ENCODE measurements at places on chromosomes 6 and 20.
A peak's percentile ranks its signal among the peaks of the same experiment; 100 is the strongest.

DNA sequence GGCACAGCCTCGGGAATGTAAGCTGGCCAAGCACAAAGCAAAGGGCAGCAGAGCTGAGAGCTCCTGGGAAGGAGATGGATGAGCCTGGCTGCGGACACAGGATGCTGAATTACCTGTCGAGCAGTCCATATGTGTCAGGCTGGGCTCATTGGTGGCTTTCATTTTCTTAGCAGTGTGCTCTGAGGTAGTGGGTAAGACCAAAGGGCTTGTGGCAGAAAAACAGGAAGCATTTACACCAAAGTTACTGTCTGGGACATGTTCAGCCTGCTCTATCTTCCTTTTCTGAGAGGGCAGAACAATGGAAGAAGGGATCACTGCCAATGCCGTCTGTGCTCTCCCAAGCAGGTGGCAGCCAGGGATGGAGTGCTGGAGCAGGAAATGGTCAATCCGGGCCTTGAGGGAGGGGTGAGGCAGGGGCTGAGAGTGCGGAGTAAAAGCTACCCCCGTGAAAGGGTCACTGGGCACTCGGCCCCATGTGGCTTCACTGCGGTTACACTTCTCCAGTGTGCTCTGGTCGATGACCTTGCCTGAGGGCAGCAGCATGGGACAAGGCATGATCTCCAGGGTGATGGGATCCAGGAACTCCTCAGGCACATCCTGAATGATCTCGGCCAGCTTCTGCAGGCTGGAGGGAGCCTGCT, 36.9 kb upstream of the AVP start:
- DNase-seq = no peak

GRCh38 chr20:17624551-17625245, 54.8 kb downstream of the DSTN start:
- no peak for DNase-seq

GRCh38 chr20:41091927-41092326, 45.4 kb upstream of the PLCG1 start:
- no peak for DNase-seq

GRCh38 chr20:60959971-60960370, 292.1 kb upstream of the CDH4 start:
- no peak for DNase-seq

- peak; percentile 39 for DNase-seq
Measured at GRCh38 chr6:24910961-24911725, 24.6 kb downstream of the RIPOR2 start.

- DNase-seq = peak; percentile 96
Measured at GRCh38 chr6:71468841-71469700, 180.5 kb downstream of the OGFRL1 start.

GRCh38 chr6:14388371-14388770, 270.8 kb downstream of the CD83 start:
- no peak for DNase-seq

DNA sequence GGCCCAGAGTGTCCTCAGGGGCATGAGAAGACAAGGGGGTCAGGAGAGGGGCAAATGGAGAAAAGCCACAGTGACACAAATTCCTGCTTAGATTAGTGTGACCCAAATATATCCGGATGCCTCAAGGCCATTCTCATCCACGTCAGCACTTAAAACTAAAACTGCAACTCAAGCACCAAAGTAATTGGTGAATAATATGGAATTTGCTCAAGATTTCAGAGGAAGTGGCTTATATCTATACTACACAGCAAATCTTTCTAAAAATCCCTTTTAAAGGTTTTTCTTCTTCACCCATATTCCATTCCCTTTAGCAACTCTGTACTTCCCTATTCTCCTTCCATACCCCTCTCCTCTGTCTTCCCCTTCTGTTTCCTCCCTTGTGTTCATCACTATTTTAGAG, 15.2 kb downstream of the DEF6 start:
- no peak for DNase-seq

DNA sequence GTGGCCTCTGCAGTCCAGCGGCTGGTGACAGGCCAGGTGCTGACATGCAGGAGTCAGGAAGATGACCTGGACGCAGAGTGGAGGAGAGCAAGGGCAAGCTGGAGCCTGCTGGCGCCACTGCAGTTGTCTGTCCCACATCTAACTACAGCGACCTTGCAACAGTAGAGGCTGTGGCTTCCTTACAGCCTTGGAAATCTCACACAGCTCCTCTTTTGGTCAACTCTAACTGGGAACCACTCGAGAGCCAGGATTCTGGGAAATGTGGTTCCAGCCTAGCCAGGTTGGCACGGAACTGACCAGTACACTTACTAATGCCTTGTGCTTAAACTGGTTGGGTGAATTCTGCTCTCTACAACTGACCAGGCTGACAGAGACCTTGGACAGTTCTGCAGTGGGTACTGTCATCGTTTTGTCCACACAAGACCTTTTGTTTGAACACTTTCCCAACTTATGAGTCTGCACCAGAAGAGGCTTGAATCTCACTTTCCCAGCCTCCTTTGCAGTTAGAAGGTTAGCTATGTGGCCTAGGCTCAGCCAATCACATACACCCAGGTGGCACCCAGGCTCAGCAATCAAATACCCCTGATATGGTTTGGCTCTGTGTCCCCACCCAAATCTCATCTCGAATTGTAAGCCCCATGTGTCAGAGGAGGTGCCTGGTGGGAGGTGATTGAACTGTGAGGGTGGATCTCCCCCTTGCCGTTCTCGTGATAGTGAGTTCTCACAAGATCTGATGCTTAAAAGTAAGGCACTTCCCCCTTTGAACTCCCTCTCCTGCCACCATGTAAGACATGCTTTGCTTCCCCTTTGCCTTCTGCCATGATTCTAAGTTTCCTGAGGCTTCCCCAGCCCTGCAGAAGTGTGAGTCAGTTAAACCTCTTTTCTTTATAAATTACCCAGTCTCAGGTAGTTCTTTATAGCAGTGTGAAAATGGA, 153.5 kb downstream of the ZMYND8 start:
- no peak for DNase-seq

DNA sequence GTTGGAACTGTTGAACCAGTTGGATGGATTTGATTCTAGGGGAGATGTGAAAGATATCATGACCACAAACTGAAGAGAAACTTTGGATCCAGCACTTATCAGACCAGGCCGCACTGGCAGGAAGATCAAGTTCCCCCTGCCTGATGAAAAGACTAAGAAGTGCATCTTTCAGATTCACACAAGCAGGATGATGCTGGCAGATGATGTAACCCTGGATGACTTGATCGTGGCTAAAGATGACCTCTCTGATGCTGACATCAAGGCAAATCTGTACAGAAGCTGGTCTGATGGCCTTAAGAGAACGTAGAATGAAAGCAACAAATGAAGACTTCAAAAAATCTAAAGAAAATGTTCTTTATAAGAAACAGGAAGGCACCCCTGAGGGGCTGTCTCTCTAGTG, 72.8 kb upstream of the CDYL start:
- no peak for DNase-seq

- no peak for DNase-seq
Measured at GRCh38 chr6:28003661-28004060, 46.6 kb downstream of the OR2B6 start.

- DNase-seq = no peak
Measured at GRCh38 chr20:32110727-32111126, 1.2 kb downstream of the TM9SF4 start.

- no peak for DNase-seq
Measured at GRCh38 chr6:31169123-31169857, 1.2 kb downstream of the POU5F1 start.

DNA sequence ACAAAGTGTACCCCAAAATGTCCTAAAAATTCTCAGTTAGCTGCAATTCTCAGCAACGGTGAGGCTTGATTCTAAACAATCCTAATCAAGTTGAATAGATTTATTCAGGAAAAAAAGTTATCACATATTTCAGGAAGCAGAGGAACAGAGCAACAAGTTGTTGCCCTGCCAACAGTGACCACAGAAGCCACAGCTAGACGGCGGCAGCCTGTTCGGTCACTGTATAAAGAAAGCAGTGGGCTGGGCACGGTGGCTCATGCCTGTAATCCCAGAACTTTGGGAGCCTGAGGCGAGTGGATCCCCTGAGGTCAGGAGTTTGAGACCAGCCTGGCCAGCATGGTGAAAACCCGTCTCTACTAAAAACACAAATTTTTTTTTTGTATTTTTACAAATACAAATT, 171.2 kb upstream of the BMP5 start:
- DNase-seq = peak; percentile 50

- peak; percentile 66 for DNase-seq
Measured at GRCh38 chr6:150894935-150895552, 29.5 kb downstream of the MTHFD1L start.

- DNase-seq = no peak
Measured at GRCh38 chr6:110353457-110354001, 4.6 kb downstream of the METTL24 start.

DNA sequence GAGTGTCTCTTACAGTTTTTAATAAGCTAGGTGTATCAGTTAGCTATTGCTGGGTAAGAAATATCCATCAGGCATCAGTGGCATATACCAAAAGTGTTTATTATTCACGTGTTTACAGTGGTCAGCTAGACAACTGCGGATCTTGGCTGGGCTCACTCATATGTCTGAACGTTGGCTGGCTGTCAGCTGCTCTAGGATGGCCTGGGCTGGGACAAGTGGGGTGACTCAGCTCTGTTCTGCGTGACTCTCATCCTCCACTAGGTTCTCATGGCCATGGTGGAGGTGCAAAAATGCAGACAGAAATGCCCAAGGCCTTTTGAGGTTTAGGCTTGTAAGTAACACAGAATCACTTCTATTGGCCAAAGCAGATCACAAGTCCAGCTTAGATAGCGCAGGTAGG, 22.0 kb downstream of the ZNF341 start:
- no peak for DNase-seq

- DNase-seq = peak; percentile 26
Measured at GRCh38 chr6:142940487-142940886, 4.5 kb downstream of the HIVEP2 start.

Data from fibroblast of upper back skin (primary cell).